ENCODE measurements at places on chromosomes 4 and X.

DNA sequence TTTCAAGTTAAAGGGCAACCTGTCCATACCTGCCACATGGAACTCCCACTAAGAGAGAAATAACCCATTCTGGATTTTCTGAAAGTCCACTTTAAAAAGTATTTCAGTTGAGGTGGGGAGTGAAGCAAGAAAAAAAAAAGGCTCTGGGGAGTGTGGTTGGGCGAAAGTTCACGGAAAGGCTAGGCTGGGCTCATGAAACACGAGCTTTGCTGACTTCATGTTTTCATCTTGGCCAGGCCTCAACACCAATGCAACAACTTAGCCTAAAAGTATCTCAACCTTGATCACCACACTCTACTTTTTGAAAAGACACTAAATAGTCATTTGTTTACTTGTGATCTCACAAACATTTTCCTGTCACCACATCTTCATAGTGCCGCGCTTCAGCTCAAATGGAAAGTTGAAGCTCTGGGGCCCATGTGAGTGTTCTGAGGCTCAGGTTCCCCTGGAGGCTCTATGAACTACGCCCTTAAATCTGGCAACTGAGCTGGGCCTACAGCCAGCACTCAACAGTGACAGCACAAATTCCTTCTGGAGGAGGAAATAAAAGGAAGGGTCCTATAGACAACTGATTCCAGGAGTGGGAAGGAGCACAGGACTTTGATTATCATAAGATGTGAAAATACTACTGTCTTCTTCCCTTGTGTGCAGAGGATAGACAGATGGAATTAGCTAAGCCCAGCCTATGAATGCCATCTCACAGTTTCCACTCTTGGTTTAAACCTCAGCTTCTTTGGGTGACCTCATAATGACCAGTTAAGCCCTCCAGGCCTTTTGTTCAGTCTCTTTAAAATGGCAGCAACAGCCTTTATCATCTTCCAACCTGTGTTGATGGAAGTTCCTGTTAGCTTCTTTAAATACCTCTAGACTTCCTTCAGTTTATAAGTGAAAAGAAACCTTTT lies 5.1 kb downstream of the CD40LG start:
- DNase-seq = no peak

- no peak for DNase-seq
These were observed 134.0 kb upstream of the ANXA3 start for GRCh38 chr4:78417603-78418002.

DNA sequence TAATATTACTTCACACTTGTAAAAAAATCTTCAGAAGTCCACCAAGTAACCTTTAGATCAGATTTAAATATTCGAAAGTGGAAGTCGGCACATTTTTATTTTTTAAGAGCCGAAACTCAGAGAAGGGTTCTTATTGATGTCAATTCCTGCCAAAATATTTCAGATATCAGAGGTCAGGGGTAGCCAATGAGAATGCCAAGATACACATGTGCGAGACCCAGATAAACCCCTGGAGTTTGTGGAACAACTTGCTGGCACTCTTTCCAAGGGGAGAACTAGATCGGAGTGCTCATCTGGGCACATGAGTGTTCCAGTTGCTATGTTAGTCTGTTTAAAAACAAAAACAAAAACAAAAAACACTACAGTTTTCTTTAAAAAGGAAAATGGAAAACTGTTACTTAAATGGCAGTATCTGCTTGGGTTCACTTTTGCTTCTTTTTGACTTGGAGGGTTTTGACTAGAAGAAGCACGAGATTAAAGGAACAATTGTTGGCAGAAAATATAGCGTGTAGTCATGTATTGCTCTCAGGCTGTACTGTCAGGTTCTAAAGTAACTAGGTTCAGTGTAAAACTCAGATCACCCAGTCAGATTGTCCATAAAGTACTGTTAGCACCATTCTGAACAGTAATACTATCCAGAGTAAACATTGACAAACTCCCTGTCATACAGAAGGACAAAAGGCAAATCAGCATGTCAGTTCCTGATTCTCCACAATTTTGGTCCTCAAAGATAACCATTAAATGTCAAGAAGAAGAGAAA lies 188.0 kb upstream of the PACRGL start:
- DNase-seq = no peak

GRCh38 chr4:159455675-159456237 lies 352.9 kb downstream of the RAPGEF2 start:
- no peak for DNase-seq

DNA sequence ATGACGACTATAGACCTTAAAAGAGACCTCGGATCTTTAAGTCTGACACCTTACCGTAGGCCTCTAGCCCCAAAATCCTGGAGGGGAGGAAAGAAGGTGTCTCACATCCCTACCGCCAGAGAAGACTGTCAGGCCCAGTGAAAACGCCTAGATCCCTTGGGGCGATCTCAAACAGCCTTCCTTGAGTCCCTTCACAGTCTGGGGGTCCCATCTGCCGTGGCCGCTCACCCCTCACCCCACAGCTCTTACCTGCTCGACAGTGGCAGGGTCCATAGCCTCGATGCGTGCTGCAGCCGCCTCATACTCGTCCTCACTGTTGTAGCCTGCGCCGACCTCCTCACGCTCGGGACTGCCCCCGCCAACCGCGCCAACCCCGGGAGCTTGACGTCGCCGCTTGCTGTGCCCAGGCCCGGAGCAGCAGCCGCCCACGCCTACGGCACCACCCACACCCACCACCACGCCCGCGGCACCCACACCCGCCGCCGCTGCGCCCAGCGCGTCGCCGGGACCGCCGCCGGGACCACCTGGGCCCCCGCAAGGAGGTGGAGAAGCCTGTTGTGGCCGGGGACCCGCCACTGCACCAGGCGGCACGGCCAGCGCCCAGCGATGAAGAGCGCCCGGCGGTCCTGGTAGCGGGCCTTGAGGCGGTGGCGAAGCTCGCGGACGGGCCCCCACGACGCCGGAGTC lies 536 bp downstream of the OTUD5 start:
- DNase-seq = no peak

DNA sequence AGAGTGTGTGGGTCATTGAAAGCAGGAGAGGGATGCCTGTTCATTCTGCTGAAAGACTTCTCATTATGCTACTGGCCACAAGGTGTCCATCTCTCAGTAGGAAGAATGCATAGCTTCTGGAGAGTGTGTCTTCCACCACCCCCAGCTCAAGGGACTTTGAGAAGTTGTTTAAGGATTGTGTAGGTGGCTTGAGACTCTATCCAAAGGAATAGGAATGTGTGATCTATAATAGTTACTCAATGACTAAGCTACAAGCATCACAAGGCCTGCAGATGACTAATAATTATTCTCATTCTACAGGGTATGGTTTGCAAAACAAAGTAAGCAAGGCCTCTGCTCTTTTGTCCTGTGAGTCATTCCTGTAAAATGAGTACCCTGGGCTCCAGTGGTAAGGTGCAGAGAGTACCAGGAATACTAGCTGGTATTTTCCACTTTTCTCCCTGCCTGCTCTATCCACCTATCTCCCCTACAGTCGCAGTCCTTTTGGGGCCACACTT lies 279.8 kb upstream of the BOD1L1 start:
- no peak for DNase-seq

- no peak for DNase-seq
These were observed 18.4 kb downstream of the SMS start for GRCh38 chrX:21958916-21959315.

DNA sequence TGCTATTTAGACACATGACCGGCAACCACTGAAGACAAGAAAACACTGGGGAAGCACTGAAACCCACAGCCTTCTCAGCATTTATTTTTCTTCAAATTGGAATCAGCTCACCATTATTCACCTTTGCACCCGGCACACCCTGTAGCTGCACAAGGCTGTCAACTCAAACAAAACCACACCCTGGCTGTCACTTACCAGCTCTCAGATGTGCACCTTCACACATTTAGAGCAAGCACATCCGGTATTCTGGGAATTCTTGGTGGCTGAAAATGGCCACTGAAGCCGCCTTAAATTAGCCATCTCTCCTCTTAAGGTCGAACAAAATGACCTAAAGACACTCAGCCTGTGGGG lies 5.9 kb downstream of the ZFYVE28 start:
- no peak for DNase-seq
